Activated T-cell treated with anti-CD3 and anti-CD28 coated beads, Interleukin-2, amount 50 U/mL, for 72 hours (primary cell): ENCODE measurements at places on chromosomes 16 and 17.
A peak's percentile ranks its signal among the peaks of the same experiment; 100 is the strongest.

- H3K27me3 ChIP-seq, result no peaks in the 10 kb centered on the region
- H3K27ac ChIP-seq, result no peak overlapping the region
- H3K4me1 ChIP-seq, result peaks cover 70% of the 10 kb centered on the region
- H3K36me3 ChIP-seq, result no peaks in the 10 kb centered on the region
- peak overlapping the region; percentile 93 for H3K4me3 ChIP-seq
Measured at GRCh38 chr17:28745786-28746411, 2.1 kb downstream of the TRAF4 start.

GRCh38 chr17:4529533-4530152, 25.5 kb downstream of the MYBBP1A start:
- no peaks in the 10 kb centered on the region for H3K4me1 ChIP-seq
- no peak for DNase-seq
- H3K27ac ChIP-seq, result no peak overlapping the region
- H3K4me3 ChIP-seq, result no peak overlapping the region
- H3K36me3 ChIP-seq, result no peaks in the 10 kb centered on the region

GRCh38 chr16:21684199-21684598, 20.4 kb downstream of the OTOA start:
- DNase-seq, result peak; percentile 44
- no peaks in the 10 kb centered on the region for H3K36me3 ChIP-seq
- no peak overlapping the region for H3K4me3 ChIP-seq
- H3K27me3 ChIP-seq, result peaks cover 10% of the 10 kb centered on the region

- peaks cover 6% of the 10 kb centered on the region for H3K27me3 ChIP-seq
- H3K4me1 ChIP-seq, result peaks cover 9% of the 10 kb centered on the region
- H3K27ac ChIP-seq, result no peak overlapping the region
- H3K36me3 ChIP-seq, result no peaks in the 10 kb centered on the region
- no peak overlapping the region for H3K4me3 ChIP-seq
- no peak for DNase-seq
Measured at GRCh38 chr17:9206741-9207332, 185.5 kb downstream of the NTN1 start.

DNA sequence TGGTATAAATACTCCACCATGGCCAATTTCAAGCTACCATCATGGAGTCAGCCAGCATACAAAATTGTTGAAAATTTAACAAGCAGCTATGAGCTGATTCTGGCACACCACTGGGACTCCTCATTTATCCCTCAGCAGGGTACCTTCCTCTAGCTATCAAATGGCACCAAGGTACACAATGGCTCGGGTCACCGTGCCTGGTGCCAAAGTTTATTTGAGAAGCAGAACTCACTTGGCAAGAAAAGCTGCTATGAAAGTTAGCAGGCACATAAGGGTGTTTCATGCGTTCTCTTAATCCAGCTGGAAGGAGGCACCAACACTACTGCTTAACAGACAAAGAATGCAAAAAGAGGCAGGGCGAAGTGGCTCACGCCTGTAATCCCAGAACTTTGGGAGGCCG, 51.6 kb downstream of the IKZF3 start:
- H3K4me1 ChIP-seq, result peaks cover 72% of the 10 kb centered on the region
- peak overlapping the region; percentile 45 for H3K4me3 ChIP-seq
- H3K36me3 ChIP-seq, result peaks cover 4% of the 10 kb centered on the region
- no peak for DNase-seq

GRCh38 chr17:64337676-64338075, 53.0 kb downstream of the PECAM1 start:
- H3K4me3 ChIP-seq, result no peak overlapping the region
- no peak overlapping the region for H3K27ac ChIP-seq
- H3K4me1 ChIP-seq, result no peaks in the 10 kb centered on the region
- H3K36me3 ChIP-seq, result no peaks in the 10 kb centered on the region

- DNase-seq, result no peak
- peaks cover 9% of the 10 kb centered on the region for H3K4me1 ChIP-seq
- no peak overlapping the region for H3K4me3 ChIP-seq
- no peaks in the 10 kb centered on the region for H3K27me3 ChIP-seq
- H3K36me3 ChIP-seq, result no peaks in the 10 kb centered on the region
- no peak overlapping the region for H3K27ac ChIP-seq
Measured at GRCh38 chr17:27873746-27874145, 19.4 kb downstream of the LYRM9 start.

DNA sequence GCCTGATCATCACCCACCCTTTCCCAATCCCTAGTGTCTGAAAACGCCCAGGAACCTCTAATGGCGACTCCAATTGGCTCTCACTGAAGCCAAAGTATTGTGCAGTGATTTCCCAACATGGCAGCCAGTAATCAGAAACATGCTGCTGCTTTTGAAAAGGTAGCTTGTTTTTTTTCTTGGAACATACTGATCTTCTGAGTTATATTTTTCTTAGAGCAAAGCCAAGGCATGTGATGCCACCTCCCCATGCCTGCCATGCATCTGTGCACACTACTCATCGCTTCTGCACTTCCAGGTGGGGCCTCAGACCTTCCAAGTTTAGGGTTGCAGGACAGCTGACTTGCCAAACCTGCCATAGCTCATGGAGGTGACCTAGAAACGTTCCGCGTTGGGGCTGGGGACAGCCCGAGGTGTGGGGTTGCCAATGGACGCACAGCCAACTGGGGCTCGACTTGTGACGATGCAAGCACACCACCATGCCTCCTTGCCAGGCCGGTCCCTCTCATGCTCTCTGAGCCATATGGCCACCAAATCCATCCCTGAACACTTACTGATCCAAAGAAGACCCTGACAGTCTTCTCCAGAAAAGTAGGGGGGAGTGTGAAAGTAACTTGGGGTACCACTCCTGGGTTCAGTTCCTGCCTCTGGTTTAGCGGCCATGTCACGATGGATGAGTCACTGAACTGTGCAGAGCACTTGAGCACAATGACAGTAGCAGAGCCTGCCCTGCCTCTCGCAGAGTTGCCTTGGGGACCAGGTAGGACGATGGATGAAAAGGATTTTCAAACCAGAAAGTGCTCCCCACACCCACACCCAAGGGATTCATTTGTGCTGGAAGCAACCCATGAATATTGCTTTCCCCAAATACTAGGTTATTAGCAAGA, 155.7 kb downstream of the CCDC182 start:
- no peak for DNase-seq
- H3K36me3 ChIP-seq, result no peaks in the 10 kb centered on the region
- H3K27me3 ChIP-seq, result no peaks in the 10 kb centered on the region
- no peak overlapping the region for H3K4me3 ChIP-seq

- H3K4me1 ChIP-seq, result peaks cover 95% of the 10 kb centered on the region
- peak; percentile 56 for DNase-seq
- no peaks in the 10 kb centered on the region for H3K36me3 ChIP-seq
- H3K27ac ChIP-seq, result peak overlapping the region; percentile 95
Measured at GRCh38 chr17:40615068-40615840, 32.4 kb downstream of the SMARCE1 start.

- DNase-seq, result no peak
- H3K4me1 ChIP-seq, result peaks cover 59% of the 10 kb centered on the region
- H3K4me3 ChIP-seq, result peak overlapping the region; percentile 27
- no peaks in the 10 kb centered on the region for H3K27me3 ChIP-seq
Measured at GRCh38 chr17:74773871-74774286, 2.3 kb downstream of the NAT9 start.

- no peak overlapping the region for H3K4me3 ChIP-seq
- no peak overlapping the region for H3K27ac ChIP-seq
- H3K4me1 ChIP-seq, result peaks cover 30% of the 10 kb centered on the region
Measured at GRCh38 chr17:55462711-55463110, 41.1 kb upstream of the MMD start.

DNA sequence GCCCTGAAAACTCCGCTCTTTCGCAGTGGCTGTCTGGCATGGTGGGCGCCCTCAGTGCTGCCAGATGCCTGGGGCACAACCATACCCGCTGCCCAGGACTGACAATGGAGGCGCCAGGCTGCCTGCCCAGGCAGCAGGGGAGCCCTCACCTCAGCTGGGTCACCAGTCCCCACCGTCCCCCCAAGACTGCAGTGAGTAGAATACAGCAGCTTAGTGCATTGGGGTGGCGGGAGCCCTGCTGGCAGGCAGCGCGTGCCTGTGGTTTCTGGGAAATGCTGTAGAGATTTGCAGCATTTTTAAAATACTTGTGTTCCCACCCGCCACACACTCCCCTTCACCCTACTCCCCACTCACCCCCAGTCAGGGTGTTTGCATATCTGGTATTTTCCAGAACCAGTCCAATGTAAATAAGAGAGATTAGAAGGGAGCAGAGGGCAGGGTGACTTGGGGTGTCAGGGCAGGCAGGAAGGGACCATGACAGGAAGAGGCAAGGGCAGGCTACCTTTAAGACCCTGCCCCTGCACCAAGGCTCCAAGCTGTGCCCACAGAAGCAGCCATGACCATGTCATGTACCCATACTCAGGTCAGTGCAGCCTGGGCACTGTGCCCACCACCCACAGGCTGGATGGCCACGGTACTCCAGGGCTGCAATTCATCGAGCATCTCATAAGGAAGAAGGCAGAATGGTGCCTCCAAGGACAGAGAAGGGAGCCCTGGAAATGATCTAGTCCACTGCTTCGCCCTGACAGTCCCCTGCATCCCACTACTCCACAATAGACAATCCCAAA, 21.5 kb downstream of the MYO18A start:
- H3K27ac ChIP-seq, result peak overlapping the region; percentile 9
- peaks cover 41% of the 10 kb centered on the region for H3K4me1 ChIP-seq
- H3K36me3 ChIP-seq, result no peaks in the 10 kb centered on the region

- H3K4me3 ChIP-seq, result no peak overlapping the region
- peaks cover 20% of the 10 kb centered on the region for H3K4me1 ChIP-seq
- H3K36me3 ChIP-seq, result peaks cover 7% of the 10 kb centered on the region
- no peak for DNase-seq
Measured at GRCh38 chr17:14158707-14159106, 78.0 kb downstream of the CDRT15 start.

- peaks cover 48% of the 10 kb centered on the region for H3K4me1 ChIP-seq
- DNase-seq, result no peak
- no peaks in the 10 kb centered on the region for H3K27me3 ChIP-seq
- H3K36me3 ChIP-seq, result peaks cover 17% of the 10 kb centered on the region
Measured at GRCh38 chr16:31710880-31711279, 162.7 kb upstream of the ZNF267 start.

DNA sequence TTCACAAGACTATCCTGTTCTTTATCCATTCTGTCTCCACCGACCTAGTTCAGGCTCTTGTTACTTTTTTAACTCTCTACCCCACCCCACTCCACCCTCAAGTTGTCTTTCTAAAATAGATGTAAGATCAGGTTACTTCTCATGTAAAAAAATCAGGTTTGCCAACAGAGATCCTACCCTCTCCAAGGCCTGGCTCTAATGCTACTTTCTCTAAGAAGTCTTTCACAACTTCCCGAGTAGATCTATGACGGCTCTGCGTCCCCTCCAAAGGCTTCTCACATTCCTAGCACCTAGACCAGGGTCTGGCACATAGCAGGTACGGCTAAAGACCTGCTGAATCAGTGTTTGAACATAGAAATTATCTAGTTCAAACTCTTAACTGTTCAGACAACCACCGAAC, 14.1 kb upstream of the ITGAE start:
- H3K4me3 ChIP-seq, result no peak overlapping the region
- no peak overlapping the region for H3K27ac ChIP-seq
- H3K36me3 ChIP-seq, result peaks cover 27% of the 10 kb centered on the region
- H3K4me1 ChIP-seq, result no peaks in the 10 kb centered on the region
- H3K27me3 ChIP-seq, result no peaks in the 10 kb centered on the region

- H3K27ac ChIP-seq, result no peak overlapping the region
- peaks cover 73% of the 10 kb centered on the region for H3K4me1 ChIP-seq
- DNase-seq, result no peak
- H3K36me3 ChIP-seq, result no peaks in the 10 kb centered on the region
- H3K27me3 ChIP-seq, result no peaks in the 10 kb centered on the region
- H3K4me3 ChIP-seq, result no peak overlapping the region
Measured at GRCh38 chr17:77424585-77425344, 284.0 kb downstream of the SEC14L1 start.
